T1000 (cell line): ENCODE measurements at places on chromosomes 1 and 21.

GRCh38 chr1:25257196-25257595 is 9.9 kb upstream of the RSRP1 start:
- DNase-seq = no peak

- DNase-seq = no peak
Measured at GRCh38 chr21:35102488-35103371, 53.6 kb upstream of the RUNX1 start.

GRCh38 chr1:83742446-83742845 is 256.5 kb downstream of the TTLL7 start:
- DNase-seq = no peak

DNA sequence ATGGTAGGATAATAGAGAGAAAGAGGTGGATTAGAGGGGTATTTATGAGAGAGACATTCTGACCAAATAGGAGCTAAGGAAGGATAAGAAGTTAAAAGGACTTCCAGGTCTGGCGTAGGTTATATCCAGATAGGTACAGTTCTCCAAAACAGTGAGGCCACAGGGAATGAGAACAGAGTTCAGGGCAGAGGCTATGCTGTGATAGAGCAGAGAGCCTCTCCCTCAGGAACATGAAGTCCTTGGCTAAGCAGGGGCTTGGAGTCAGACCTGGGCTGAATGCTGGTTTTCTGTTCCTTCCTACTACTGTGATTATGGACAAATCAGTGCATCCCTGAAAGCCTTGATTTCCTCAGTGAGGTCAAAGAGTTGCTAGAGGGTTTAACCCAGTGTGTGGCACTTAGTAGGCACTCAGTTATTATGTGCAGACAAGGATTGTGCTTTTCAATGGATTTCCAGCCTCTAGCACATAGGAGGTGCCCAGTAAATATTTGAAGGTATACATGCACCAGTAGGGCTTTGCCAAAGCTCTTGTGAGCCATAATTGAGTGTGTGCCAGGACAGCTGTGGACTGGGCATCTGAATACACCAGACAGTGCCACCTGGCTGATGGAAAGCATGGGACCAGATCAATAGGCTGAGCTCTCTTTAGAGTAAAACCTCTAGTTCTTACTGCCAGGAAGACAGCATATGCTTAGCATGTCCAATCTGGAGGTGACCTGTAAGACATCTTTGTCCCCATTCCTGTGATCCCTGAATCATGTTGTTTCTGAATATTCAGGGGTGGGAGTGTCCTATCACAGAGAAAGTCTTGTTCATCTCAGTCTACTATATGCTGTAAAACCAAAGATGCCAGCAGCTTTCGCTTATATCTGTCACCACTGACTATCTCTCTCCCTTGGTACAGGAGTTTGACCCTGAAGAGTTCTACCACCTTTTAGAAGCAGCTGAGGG is 111.1 kb downstream of the PIK3R3 start:
- no peak for DNase-seq
